ENCODE measurements at places on chromosomes 7 and 10. TPM values are rescaled to one million over a fixed set of nuclear protein-coding genes. Genes with fewer than 3 reads are reported as not detected.

- DNase-seq, result peak; percentile 32
Observed at GRCh38 chr7:18566829-18567228, 71.3 kb downstream of the HDAC9 start.

- no peak for DNase-seq
Observed at GRCh38 chr7:97272237-97272975, 154.9 kb downstream of the SDHAF3 start.

- peak; percentile 68 for DNase-seq
Observed at GRCh38 chr7:117810642-117811512, 62.4 kb downstream of the CTTNBP2 start.

- DNase-seq, result no peak
Observed at GRCh38 chr7:92297736-92298135, 52.0 kb downstream of the ANKIB1 start.

DNA sequence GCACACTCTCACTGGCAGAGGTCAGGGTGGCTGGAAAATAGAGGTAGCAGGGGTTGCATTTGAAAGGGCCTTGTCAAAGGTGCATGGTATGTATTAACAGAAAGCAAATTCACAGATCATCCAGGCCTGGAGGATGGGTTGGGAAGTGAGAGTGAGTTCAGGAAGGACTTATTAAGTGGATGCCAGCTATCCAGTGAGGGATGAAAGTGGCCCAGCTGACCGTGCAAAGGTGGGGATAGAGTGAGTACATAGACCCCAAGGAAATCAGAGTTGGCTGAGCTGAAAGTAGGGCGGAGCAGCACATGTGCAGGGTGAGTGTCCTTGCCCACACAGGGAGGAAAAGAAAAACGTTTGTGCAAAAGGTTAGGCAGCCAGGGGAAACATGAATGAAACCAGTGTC, 58.1 kb downstream of the HECW1 start:
- no peak for DNase-seq

PSPH gene
- 162 TPM for total RNA-seq

Measured in bronchial epithelial cell (primary cell).